ENCODE measurements at places on chromosomes 2 and 18.

DNA sequence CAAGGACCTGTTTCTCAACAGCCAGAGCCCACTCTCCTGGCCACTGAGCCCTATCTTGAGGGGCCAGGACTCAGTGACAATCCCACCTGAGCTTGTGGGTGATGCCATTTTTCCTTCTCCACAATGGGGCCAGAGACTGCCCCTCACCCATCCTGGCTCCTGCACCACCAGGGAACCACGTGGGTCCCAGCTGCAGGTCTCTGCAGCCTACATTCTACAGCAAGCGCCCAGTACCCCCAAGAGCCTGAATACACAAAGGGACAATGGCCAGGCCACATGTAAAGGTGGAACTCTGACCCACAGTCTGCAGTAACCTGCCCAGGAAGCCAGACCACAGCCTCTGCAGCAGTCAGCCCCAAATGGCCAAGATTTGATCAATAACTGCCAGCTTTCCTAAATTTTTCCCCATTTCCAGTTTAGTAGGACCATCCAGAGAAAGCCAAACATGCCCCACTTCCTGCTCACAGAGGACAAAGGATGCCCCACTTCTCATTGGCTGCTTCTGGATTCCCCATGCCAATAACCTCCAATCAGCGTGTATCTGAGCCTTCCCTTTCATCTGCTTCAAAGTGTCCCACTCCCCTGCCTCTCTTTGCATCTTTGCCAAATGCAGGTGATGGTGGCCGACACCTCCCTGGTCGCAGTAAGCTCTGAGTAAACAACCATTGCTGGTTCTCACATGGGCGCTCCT is 19.1 kb downstream of the HS1BP3 start:
- no peak for DNase-seq

GRCh38 chr2:208249296-208249695 is 5.6 kb downstream of the IDH1 start:
- DNase-seq, result no peak

DNA sequence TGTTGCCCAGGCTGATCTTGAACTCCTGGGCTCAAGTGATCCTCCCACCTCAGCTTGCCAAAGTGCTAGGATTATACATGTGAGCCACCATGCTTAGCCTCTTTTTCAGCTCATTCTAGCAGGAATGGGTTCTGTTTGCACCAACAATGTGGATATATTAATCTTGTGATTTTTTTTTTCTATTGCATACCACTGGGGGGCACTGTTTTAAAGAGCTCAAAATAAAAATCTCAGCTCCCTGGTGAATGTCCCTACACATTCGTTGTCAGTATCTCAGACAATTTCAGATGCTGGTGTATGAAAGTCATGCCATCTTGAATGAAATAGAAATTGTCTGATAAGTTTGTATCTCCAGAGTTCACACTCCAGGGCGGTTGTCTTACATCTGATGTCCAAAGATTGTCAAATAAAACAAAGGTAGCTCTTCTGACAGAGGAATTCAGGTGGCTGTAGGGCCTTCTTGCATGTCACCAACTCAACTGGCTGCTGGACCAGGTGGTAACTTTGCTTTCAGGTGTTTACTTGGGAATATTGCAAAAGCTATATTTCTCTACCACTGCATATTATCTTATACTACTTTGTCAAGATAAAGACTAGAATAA is 3.1 kb upstream of the MATN3 start:
- no peak for DNase-seq

- no peak for DNase-seq
Observed at GRCh38 chr18:57997820-57998219, 46.2 kb upstream of the NEDD4L start.

- DNase-seq, result no peak
Observed at GRCh38 chr2:19710230-19710629, 191.6 kb downstream of the TTC32 start.

- no peak for DNase-seq
Observed at GRCh38 chr18:63208676-63209075, 110.9 kb downstream of the BCL2 start.

DNA sequence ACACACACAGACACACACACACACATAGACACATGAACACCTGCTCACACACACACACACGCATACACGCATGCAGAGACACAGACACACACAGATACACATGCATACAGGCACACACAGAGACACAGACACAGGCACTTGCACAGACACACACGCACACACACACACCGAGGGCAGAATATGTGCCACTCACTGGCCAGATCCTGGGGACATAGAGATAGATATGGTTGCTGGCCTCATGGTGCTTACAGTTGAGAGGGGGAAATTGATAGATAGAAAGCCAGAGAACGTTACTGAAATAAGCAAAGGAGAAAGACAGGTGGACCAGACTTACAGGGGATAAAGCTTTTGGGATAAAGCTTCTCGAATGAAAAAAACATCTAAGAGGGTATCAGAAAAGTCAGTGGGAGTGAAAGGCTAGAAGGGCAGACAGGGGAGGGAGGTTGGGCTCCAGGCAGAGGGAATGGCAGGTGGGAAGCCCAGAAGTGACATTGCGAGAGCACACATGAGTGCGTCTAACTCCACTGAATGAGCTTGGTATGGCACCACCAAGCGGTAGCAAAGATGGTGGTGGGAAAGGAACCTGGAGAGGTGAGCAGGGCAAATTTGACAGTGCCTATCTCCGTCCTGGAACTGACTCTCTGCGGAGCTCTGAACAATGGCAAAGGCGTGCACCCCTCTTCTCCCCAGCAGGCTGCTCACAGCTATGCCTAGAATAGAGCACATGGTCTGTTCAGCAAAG is 390.1 kb upstream of the TRIB2 start:
- no peak for DNase-seq

DNA sequence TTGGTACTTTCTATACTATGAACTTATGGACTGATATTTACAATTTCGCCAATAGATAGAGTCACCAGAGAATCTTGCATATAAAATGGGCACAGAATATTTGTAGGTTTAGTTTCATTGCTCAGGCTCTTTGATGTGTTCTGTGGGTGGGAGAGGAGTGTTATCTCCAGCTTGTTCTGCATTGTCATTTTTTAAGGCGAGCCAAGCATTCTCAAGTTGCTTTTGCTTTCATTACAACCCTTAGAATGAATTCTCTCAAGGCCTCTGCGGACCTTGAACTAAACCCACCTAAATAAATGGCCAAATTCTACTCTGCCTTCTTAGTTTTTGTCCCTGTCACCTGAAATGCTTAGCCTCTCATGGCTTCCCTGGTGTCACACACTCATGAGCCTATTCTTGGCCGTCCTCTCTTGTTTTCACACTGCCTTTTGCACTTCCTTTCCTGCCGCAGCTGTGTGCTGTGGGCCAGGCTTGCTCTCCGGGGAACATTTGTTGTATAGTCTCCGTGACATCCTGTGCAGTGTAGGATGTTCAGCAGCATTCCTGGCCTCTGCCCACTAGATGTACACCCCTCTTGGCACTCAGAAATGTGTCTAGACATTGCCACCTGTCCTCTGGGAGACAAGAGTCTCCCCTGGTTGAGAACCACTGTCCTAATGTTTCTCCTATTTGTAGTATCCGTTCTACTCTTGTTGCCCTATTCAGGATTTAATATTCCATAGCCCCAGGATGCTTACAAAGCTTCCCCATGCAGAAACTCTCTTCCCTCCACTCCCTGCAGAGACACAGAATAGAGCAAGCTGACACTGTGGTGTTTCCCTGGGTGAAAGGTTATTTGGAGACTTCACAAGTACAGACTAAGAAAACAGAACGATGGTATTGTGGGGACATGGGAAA is 255.6 kb downstream of the PTPRM start:
- no peak for DNase-seq

DNA sequence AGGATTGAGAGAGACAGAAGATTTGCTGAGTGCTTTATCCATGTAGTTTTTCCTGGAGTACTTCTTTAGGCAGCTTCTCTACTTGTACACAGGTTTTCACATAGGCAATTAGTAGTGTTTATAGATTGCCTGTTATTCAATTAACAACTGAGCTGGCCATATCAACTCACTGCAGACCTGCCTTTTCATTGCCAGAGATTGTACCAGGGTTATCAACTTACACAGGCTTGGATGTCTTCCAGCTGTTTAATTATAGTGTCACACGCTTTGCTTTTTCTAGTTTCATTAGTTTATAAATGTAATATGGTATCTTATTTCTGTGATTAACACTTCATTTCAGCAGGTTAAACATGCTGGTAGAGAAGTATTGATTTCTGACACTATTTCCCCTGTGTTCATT is 125.9 kb downstream of the GPD2 start:
- DNase-seq, result no peak

DNA sequence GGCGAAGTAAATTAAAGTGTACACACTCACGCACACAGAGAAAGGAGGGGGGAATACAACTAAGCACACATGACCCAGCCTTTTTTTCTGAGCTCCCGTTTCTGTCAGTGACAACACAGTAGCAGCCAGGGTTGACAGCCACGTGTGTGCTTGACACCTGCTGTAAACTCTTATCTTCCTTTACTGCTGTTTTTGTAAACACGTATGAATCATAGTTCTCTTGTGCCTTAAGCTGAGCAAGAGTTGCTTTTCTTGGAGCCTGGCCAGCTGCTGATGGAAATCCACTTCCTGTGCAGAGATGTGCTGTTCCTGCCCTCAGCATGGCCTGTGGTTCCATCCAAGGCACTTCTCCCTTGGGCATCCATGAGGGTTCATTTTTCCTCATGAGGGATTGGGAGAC is 561.9 kb downstream of the GALR1 start:
- no peak for DNase-seq

GRCh38 chr2:161161074-161161706 is 962 bp downstream of the TANK start:
- no peak for DNase-seq

DNA sequence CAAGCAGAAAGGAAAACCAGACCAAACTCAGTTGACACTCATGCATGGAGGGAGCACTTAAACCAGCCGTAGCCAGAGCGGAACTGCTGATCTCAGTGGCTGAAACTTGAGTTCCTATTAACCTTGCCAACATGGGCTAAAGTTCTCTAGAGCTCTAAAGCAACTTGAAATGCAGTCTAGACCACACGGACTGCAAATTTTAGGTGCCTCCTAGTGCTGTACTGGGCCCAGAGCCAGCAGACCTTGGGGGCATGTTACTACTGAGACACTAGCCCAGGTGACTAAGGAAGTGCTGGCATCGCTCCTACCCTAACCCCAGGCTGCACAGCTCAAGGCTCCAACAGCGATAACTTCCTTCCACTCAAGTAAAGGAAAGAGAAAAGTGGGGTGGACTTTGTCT is 236.5 kb downstream of the AKAIN1 start:
- DNase-seq, result no peak

DNA sequence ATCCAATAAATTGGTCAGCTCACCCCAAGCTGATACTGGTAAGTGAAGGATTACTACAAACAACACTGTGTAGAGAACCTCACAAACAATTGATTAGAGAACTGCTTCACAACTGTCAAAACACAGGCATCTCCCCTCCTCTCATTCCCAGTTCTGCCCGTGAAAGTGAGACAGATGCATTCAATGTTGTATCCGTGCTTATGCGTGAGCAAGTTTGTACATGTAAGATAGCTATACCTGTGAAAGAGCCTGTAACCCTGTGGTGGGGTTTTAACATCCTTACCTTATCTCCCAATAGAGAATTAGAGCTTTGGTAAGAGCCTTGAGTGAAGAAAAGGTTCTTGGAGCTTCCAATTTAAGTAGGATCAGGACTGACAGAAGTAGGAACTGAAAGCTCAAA is 9.1 kb downstream of the MARCHF4 start:
- DNase-seq, result no peak

DNA sequence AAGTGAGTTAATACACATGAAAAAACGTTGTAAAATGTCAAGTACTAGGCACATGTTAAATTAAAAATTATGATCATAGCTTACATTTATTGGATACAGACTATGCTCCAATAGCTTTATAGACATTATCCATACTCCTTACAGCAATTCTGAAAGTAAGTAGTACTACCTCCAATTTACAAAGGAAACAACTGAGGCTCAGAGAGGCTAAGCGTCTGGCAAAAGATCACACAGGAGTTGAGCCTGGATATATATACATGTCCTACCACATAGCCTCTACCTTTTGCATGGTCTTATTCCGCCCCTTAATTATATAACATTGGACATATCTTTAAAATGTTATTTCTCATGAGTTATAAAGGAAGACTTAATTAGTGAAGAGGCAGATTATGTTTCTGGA is 127.3 kb downstream of the CSRNP3 start:
- DNase-seq, result no peak
